ENCODE measurements at places on chromosomes 12 and 14. TPM values are rescaled to one million over a fixed set of nuclear protein-coding genes. Genes with fewer than 3 reads are reported as not detected.

Gene SLC17A8
- total RNA-seq = 1.2 TPM

Gene PTPN21
- total RNA-seq = 9.0 TPM

Gene SOAT2
- not detected for total RNA-seq

Gene MUCL1
- total RNA-seq = not detected

Gene BRAP
- total RNA-seq = 28.7 TPM

Gene MYL6
- total RNA-seq = 417 TPM

Gene CMKLR1
- total RNA-seq = 1.7 TPM

Gene CPM
- 1.7 TPM for total RNA-seq

Gene SLC25A29
- total RNA-seq = 41.8 TPM

Gene MDM2
- 60.7 TPM for total RNA-seq

Gene C12orf50
- total RNA-seq = not detected

Gene SLCO1B3
- total RNA-seq = 0.47 TPM

Gene METTL17
- total RNA-seq = 29.0 TPM

Gene CCDC60
- not detected for total RNA-seq

Gene TFCP2
- 13.6 TPM for total RNA-seq

Gene FBXO21
- total RNA-seq = 131 TPM

Gene RASAL1
- total RNA-seq = 2.5 TPM

Gene KCNC2
- total RNA-seq = 21.1 TPM

Gene EPYC
- not detected for total RNA-seq

Gene DHRS4
- 4.4 TPM for total RNA-seq

Gene PLEKHD1
- 0.16 TPM for total RNA-seq

Gene FGD4
- total RNA-seq = 86.3 TPM

Gene TC2N
- 22.8 TPM for total RNA-seq

Gene GLT1D1
- 8.9 TPM for total RNA-seq

Gene ALDH1L2
- total RNA-seq = 9.7 TPM

Gene ART4
- not detected for total RNA-seq

Gene GMFB
- 257 TPM for total RNA-seq

Gene ARMH4
- 99.4 TPM for total RNA-seq

Gene RERG
- total RNA-seq = 2.2 TPM

Gene COX8C
- total RNA-seq = not detected

Gene PLCZ1
- not detected for total RNA-seq

Gene TCL1B
- not detected for total RNA-seq

Gene KRT6C
- not detected for total RNA-seq

Gene RNF41
- 78.1 TPM for total RNA-seq

Gene EML5
- total RNA-seq = 30.3 TPM

Gene IFNG-AS1
- not detected for total RNA-seq

Gene KLRF1
- total RNA-seq = 0.47 TPM

Gene C12orf54
- not detected for total RNA-seq

Gene RFLNA
- total RNA-seq = 5.9 TPM

Gene ADAM20
- 2.5 TPM for total RNA-seq

Gene LRFN5
- total RNA-seq = 93.0 TPM

Gene PTPRO
- 157 TPM for total RNA-seq

Gene USP44
- total RNA-seq = 3.6 TPM

Gene SERPINA6
- not detected for total RNA-seq

Gene CLECL1
- total RNA-seq = not detected

Gene L2HGDH
- 18.6 TPM for total RNA-seq

Gene LRP1-AS
- not detected for total RNA-seq

Gene REM2
- 1.7 TPM for total RNA-seq

Gene ANHX
- not detected for total RNA-seq

Gene SSPN
- 3.7 TPM for total RNA-seq

Gene C1S
- total RNA-seq = 10.8 TPM

Gene GPRC5D
- not detected for total RNA-seq

Gene PLBD1
- total RNA-seq = 2.5 TPM

Gene GPR162
- total RNA-seq = 61.3 TPM

Gene VDR
- not detected for total RNA-seq

Gene ZNF839
- total RNA-seq = 12.6 TPM

Gene SLC24A4
- total RNA-seq = 0.31 TPM

Gene FBXW8
- total RNA-seq = 11.9 TPM
